ENCODE measurements at places on chromosomes 11 and 22.

- no peak for DNase-seq
Measured at GRCh38 chr11:102421261-102421660, 31.3 kb downstream of the TMEM123 start.

GRCh38 chr11:79342686-79343085 is 98.1 kb downstream of the TENM4 start:
- no peak for DNase-seq

DNA sequence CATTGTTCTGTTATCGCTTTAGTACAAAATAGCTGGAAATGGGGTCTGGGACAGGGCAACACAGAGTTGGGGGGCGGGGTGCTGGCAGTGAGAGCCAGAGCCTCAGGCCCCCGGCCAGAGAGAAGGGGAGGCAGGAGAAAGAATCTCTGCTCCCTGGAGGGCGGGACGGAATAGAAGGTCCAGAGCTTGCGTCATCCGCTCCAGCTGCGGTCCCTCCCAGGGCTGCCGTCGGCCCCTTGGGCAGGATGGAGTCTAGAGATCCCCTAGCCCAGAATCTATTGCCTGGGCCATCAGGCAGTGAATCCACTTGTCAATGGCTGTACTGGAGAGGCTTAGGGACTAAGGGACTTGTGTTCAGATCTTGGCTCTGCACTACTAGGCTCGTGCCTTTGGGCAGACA is 5.0 kb downstream of the TP53I11 start:
- no peak for DNase-seq

DNA sequence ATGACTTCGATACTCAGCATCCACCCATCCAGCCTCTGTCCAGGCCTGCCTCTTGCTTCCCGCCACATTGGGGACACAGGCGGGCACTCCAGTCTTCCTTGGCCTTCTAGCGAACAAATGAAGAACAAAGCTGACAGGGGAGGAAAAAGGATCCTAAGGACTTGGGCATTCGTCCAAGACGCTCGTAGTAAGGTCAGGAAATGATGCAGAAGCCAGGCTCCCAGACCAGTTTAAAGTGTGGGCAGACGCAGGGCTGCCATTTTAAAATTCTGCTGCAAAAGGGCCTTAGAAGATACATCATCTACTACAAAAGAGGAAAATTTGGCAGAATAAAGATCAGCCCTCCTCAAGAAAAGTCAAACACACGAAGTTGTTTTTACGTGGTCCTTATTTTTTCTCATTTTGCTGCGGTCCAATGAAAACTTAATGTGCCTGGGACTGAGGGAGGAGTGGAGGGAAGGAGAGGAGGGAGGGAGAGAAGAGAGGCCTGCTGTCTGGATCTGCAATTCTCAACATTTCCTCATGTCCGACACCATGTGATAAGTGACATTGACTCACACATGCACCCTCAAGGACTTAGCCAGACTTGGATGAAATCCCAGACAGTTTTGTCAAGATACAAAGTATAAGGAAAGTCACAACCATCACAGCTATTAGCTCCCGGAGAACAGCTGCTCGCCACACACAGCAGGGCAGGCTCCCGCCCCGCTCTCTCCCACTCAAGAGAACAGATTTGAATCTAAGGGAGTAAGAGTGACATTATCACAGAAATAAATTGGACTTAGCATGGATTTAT is 5.7 kb downstream of the DNAL4 start:
- DNase-seq = no peak

DNA sequence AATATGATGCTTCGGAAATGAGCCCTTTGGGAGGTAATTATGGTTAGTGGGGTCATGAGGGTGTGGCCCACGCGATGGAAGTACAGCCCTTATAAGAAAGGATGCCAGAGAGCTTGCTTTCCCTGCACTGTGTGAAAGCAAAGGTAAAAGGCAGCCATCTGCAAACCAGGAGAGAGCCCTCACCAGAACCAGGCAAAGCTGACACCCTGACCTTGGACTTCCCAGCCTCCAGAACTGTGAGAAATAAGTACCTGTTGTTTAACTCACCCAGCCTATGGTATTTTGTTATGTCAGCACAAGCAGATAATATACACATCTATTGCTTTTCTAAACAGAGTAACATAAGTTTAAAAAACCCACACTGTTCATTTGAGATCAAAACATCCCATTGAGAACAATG is 50.7 kb downstream of the SYN3 start:
- no peak for DNase-seq

DNA sequence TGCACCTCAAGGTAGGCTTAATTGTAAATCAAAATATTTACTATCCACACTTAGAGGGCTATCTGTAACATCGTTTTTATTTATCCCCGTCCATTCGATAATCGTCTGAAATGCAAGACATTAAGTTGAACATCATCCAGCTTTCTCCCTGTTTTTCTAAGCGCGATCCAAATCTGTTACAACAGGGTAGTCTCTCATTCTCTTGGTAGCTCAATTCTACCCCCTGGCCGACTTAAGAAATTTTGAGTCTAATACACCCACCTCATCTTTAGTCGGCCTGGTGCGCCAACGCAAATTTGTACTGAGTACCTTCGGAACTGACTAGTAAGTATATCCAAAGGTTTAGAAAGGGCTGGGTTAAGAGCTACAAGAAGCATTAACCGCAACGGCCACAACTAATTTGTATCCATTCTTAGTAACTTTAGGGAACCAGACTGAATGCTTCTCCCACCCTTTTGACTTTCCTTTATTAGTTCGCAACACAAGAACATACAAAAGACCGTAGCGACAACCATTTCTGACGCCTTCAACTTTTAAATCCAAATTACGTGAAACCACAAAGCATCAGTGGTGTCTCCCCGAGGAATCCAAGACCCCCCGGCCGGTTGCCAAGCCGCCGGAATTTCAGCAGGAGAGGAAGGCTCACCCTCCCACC is 1.0 kb upstream of the ZNF143 start:
- no peak for DNase-seq

- DNase-seq = no peak
Measured at GRCh38 chr11:77211594-77212251, 83.7 kb downstream of the MYO7A start.

GRCh38 chr11:78833237-78833636 is 258.6 kb upstream of the NARS2 start:
- no peak for DNase-seq

GRCh38 chr22:32882774-32883530 is 81.4 kb downstream of the TIMP3 start:
- no peak for DNase-seq

DNA sequence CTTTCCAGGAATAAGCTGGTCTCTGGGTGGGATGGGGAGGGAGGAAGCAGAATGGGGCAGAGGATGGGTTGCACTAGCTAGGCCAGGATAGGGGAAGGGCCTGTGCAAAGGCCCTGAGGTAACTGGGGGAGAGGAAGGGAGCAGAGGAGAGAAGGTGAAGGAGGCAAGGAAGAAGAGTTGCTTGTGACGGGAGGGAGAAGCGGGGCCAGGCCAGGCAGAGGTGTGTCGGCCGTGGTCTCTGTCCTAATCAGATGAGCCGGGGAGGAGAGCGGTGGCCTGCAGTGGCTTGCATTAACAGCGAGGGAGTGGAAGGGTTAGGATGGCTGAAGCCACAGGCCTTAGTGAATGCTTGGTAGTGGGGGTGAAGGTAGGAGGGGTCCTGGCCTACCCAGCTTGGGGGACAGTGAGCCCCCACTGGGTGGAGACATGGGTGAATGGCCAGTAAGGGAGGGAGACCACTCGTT is 6.0 kb upstream of the DERL3 start:
- no peak for DNase-seq

GRCh38 chr22:27630754-27631153 is 170.8 kb downstream of the MN1 start:
- no peak for DNase-seq

DNA sequence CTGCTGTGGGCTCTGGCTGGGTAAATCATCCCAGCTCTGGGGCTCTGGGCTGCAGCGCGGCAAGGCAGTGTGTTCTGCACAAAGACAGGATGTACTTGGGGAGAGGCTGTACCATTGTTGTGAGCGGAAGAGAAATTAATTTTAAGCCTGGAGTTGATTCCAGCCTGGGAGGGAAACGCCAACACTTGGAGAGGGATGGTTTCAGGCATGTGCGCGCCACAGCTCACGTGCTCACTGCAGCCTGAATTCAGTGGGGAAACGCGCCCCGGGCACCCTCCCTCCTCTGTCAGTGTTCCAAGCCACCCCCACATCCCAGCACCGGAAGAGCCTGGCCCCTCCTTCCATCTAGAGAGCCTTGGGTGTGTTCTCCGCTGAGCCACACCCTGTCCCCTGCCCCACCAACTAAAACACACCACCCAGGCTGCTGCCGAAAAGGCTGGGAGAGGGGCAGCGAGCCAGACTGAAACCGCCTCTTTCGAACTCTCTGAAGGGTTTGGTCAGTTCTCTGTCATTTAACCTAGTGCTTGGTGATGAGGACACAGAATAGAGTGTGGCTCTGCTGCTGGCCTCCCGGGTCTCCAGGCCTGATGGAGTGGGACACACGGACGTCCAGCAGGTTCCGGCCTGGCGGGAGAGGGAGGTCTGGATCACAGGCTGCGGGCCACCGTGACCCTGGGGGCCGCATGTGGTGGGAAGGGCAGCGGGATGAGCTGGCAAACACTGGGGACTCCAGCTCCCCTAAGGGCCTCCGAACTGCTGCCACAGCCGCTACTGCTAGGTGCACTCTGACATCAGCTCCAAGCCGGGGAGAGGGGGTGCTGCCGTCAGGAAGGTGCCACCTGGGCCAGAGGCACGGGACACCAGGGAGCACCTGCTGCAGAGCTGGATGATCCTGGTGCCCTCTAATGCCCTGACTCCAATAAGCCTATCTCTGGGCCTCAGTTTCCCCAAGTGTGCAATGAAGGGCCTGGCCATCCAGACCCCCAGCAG is 230.8 kb downstream of the CTTN start:
- no peak for DNase-seq

DNA sequence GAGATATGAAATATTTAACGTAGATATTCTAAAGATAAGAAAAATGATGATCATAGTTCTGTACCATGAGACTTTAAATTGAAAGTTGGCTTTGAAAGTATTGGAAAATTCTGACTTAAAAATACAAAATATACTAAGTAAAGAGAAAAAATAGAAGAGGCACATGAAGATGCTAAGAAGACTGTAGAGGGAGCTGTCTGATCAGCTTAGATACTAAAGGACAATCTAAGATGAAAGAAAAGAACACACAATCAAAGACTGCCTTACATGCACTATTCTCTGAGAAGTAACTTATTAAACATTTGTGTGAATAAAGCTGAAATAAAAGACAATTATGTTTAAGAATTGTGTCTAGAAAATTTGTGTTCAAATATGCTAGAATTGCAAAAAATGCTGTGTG is 55.1 kb downstream of the RBMXL2 start:
- DNase-seq = no peak

DNA sequence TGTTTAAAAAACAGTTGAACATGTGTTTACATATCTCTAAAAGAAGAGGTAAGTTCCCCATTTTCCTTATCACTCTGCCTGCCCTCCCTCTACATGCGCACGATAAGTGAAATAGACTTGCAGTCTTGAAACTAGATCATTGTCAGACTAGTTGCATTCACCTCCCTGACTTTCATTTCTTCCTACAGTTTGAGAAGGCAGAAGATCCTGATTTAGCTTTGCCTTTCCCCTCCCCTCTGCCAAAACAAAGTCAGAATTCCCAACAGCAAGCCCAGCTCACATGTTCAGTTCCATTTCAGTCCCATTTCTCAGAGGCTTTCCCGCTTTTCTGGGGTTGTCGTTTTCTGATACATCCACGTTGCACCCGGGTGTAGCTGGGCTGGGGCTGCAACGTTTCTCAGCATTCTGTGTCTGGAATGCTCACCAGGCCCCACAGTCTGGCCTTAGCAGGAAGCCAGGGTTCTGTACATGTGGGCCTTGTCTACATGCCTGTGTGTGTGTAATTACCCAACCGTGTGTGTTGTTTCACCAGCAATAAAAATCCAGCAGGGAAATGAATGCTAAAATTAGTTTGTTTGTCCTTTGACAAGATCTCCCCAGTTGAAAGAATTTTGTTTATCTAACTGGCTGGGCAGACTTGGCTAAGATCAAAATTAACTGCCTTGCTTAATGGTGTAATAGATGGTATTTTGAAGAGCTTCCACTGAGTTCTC is 179.2 kb downstream of the DBX1 start:
- no peak for DNase-seq

GRCh38 chr11:30091246-30091645 is 74.4 kb upstream of the KCNA4 start:
- no peak for DNase-seq

DNA sequence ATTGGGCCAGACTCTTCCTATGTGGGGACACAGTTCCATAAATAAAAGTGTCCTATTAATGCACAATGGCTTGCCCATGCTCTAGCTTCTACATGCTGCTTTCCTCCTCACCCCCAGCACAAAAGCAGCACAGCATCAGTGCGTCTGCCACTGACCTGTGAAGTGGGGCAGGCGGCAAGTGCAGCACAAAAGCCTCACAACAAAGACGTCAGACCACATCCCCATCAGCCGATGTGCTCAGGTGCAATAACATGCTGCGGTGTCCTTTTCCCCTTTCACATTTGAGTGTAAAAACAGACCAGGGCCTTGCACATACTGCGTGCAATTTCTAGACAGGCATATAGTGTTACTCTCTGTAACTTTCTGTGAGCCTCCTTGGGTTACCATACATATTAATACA is 12.8 kb downstream of the DKK3 start:
- DNase-seq = no peak

DNA sequence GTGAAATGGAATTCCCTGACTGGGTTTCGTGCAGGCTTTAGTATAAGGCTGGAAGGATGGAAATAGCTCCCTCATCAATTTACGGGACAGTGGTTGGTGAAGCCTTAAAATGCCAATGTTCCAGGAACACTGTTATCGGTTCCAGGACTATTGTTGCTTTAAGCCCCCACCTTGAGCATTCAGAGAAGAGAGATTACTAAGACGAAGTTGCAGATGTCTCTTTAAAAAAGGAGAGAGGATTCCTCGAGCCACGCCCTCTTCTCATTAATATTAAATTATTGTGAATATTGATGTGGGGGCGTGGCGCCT is 195 bp upstream of the CREB3L1 start:
- DNase-seq = no peak

DNA sequence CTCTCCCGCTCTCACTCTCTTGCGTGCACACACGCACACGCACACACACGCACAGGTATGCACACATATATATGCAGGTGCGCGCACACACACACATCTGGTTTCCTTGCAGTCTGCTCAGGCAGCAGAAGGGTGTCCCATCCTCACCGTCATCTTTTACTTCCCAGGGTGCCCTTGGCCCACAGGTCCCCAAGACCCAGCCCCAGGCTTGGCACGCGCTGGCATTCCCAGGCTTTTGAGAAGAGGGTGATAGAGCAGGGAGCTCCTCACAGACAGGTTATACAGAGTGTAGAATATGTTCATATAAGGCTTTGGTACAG is 52.0 kb upstream of the SPATA19 start:
- DNase-seq = no peak

GRCh38 chr22:24894220-24894975 is 52.1 kb downstream of the LHFPL7 start:
- DNase-seq = no peak

- no peak for DNase-seq
Measured at GRCh38 chr11:8290081-8290810, 26.6 kb upstream of the LMO1 start.

DNA sequence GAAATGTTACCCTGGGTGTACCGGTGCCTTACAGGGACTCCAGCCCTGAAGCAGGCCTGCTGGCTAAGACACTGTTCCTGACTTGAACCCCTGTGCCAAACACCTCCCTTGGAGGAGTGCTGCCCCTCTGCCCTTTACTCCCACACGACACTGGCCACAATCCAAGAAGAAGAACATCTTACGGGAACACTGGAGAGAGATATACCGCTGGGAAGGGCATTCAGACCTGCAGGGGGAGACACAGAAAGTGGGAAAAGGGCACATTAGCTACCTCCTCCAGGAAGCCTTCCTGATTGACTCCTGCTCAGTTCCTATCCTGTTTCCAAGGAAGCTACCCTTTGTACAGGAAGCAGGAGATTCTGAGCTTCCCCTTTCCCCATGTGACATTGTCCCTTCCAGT is 18.7 kb downstream of the TMPRSS13 start:
- no peak for DNase-seq
